ENCODE measurements at places on chromosomes 4 and X. TPM values are rescaled to one million over a fixed set of nuclear protein-coding genes. Genes with fewer than 3 reads are reported as not detected.

DNA sequence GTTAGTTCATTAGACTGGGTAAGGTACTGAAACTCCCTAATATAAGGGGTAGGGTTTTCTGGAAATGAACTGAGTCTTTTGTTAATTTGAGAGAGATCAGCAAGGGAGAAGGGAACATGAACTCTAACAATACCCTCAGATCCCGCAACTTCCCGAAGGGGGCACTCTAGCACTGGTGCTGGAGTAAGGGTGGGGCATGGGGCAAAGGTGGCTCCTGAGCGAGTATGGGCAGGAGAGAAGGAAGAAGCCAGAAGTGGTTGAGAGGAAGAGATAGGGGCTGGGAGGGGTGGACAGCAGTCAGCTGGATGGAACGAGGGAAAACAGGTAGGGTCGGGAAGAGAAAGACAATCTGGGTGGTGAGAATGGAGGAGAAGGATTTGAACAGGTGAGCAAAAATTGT is 183.2 kb upstream of the MAGEE2 start:
- no peak for DNase-seq
- no peaks in the 10 kb centered on the region for H3K36me3 ChIP-seq
- no peak overlapping the region for H3K4me3 ChIP-seq

DNA sequence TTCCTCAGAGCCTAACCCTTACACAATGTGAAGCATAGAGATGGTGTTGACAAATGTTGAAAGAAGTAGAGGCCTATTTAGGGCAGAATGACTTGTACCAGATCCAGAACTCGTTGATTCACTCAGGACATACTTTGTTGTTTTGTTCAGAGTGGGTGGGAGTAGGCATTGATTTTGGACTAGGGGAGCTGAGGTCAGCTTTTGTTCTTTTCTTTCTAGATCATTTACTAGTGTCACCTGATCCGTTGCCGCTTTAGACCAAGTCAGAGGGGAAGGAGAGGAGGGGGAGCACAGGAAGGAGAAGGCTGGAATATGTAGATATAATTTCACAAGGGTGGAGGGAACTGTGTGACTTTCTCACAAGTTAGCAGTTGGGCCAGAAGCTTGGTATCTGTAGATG is 282.4 kb upstream of the GPC4 start:
- H3K4me1 ChIP-seq, result no peaks in the 10 kb centered on the region
- no peak for DNase-seq
- no peaks in the 10 kb centered on the region for H3K36me3 ChIP-seq
- no peak overlapping the region for H3K4me3 ChIP-seq
- H3K27me3 ChIP-seq, result peaks cover 2% of the 10 kb centered on the region

DNA sequence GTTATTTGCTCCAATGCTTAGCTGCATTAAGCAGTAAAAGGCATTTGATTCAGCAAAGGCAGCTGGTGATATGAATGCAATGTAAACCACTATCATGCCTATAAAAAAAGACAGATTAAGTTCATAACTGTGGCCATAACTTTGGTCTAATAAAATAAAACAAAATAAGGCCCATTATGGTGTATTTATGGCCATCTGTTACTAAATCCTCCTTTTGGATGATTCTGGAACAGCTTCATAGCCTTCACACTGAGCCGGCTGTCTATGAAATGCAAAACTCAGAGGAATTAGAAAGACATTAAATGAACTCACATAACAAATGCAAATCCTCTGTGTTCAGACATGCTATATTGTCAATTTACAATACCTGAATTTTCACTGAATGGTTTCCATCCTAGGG is 223.7 kb upstream of the FAT4 start:
- H3K27me3 ChIP-seq, result no peaks in the 10 kb centered on the region
- no peak for DNase-seq
- no peak overlapping the region for H3K27ac ChIP-seq
- no peaks in the 10 kb centered on the region for H3K36me3 ChIP-seq
- H3K4me1 ChIP-seq, result no peaks in the 10 kb centered on the region

DNA sequence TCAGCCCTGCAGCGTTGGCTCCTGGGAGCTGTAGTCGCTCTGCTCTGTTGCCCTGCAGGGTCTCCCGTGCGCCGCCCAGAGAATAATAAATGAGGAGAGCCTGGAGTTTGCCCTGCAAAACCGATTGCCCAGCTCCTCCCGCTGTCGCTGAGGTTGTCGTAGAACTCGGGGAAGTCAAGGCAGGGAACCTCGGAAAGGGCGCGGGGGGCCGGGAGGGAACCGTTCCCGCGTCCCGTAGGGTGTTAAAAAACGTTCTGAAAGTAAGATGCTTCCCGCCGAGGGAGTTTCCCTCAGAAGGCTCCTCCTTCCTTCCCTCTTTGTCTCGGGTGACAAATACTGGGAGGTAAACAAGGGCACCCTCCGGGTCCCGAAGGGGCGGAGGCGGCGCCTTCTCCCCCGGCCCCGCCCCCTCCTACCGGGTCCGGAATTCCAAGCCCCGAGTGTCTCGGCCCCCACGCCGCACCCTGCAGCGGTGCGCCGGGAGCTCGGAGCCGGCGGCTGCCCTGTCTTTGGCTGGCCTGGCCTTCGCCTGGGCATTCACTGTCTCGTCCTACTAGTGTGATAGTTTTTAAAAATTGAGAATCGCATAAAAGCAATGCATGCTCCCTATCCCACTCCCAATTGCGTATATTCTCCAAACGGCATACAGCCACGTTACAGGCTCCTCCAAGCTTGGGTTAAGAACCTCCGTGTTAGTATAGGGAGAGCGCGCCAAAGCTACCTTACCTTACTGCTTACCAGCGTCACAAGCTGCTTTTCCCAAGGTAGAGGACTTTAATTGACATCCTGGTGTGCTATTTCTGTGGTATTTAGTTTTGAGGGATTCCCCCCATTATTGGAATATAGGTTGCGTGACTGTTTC is 964 bp upstream of the HMGB2 start:
- peaks cover 35% of the 10 kb centered on the region for H3K36me3 ChIP-seq
- H3K4me1 ChIP-seq, result peaks cover 40% of the 10 kb centered on the region
- DNase-seq, result peak; percentile 59
- peak overlapping the region; percentile 99 for H3K27ac ChIP-seq
- no peaks in the 10 kb centered on the region for H3K27me3 ChIP-seq

- H3K4me1 ChIP-seq, result no peaks in the 10 kb centered on the region
- no peak for DNase-seq
- H3K36me3 ChIP-seq, result no peaks in the 10 kb centered on the region
- no peaks in the 10 kb centered on the region for H3K27me3 ChIP-seq
- no peak overlapping the region for H3K27ac ChIP-seq
- H3K4me3 ChIP-seq, result no peak overlapping the region
These were observed 74.1 kb upstream of the BMP3 start for GRCh38 chr4:80956421-80956820.

- H3K4me3 ChIP-seq, result no peak overlapping the region
- no peak overlapping the region for H3K27ac ChIP-seq
- H3K4me1 ChIP-seq, result no peaks in the 10 kb centered on the region
- DNase-seq, result no peak
- H3K36me3 ChIP-seq, result peaks cover 46% of the 10 kb centered on the region
- no peaks in the 10 kb centered on the region for H3K27me3 ChIP-seq
These were observed 201.0 kb downstream of the FBXW7 start for GRCh38 chr4:152334931-152335330.

GRCh38 chrX:69282893-69283690 is 117.8 kb upstream of the PJA1 start:
- DNase-seq, result no peak
- no peak overlapping the region for H3K27ac ChIP-seq
- no peaks in the 10 kb centered on the region for H3K36me3 ChIP-seq
- H3K27me3 ChIP-seq, result peaks cover 1% of the 10 kb centered on the region
- H3K4me3 ChIP-seq, result no peak overlapping the region
- H3K4me1 ChIP-seq, result no peaks in the 10 kb centered on the region

DNA sequence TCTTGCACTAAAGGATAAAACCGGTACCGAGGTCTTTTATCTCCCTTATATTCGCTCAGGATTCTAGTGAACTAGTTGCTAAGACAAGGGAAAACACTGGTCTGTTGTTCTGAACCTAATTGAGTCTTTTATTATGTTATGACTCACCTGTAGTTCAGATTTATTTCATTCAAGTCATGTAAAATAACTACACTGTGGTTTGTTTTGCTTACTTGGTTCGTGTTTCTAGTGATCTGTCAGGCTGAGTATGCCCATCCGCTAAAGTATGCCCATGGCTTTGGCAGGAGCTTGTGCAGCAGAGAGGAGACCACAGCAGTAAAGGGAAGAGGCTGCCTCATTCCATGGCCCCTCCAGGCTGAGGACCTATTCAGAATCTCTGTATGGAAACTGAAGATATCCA is 126.1 kb downstream of the AFF1 start:
- H3K36me3 ChIP-seq, result peaks cover 34% of the 10 kb centered on the region
- no peaks in the 10 kb centered on the region for H3K27me3 ChIP-seq
- H3K27ac ChIP-seq, result peak overlapping the region; percentile 15
- peaks cover 45% of the 10 kb centered on the region for H3K4me1 ChIP-seq
- DNase-seq, result no peak

DNA sequence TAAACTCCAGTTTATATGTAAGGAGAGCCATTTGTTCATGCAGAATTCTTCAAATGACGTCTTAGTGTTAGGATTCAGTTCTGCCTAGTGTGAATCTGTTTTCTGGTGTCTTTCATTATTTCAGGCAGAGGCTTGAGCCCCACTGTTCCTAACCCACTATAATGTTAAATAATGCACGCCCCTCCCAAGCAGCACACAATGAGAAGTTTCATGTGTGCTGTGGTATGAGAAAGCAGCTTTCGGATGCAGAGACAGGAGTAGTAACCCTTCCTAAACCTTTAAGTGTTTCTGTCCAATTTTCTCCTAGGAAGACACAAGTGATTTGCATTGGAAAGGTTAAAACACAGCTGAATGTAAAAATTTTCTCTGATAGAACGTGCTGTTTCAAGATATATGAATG is 54.5 kb downstream of the TRIM2 start:
- peaks cover 20% of the 10 kb centered on the region for H3K27me3 ChIP-seq
- DNase-seq, result no peak
- H3K36me3 ChIP-seq, result no peaks in the 10 kb centered on the region

DNA sequence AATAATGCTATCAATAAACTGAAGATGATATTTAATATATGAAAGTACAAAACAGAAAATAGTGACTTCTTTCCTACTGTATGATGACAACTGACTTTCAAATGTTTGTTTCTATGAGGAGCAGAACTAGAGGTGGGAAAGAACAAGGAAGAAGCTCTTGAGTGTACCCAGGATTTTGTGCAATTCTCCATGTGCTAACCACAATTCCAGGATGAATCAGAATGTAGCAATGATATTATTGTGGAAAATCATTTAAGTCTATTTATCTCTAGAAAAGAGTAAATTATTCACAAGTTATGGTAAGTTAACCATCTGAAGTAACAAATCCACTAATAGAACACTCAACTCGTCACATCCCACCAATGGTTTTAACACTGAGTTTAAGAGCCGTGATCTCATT is 324.1 kb upstream of the EMCN start:
- H3K27me3 ChIP-seq, result peaks cover 6% of the 10 kb centered on the region
- DNase-seq, result no peak
- peaks cover 4% of the 10 kb centered on the region for H3K4me1 ChIP-seq
- no peak overlapping the region for H3K4me3 ChIP-seq
- H3K36me3 ChIP-seq, result no peaks in the 10 kb centered on the region

DNA sequence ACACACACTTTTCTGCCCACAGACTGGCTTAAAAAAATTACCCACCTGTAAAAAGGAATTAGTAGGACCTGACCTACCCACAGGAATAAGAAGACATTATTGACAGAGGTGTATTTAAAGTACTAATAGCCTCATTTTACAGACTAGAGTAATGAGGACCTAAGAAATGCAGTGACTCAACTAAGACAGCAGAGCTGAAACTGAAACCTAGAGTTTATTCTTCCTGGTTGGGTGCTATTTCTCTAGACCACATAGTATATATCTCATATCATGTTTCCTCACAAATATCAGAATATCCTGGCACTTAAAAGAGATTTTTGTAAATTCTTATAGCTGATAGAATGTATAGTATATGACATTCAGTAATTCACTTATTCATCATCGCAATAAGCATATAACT is 435.0 kb downstream of the MAGEE1 start:
- no peak overlapping the region for H3K27ac ChIP-seq
- no peaks in the 10 kb centered on the region for H3K36me3 ChIP-seq
- no peak overlapping the region for H3K4me3 ChIP-seq
- no peaks in the 10 kb centered on the region for H3K4me1 ChIP-seq
- H3K27me3 ChIP-seq, result no peaks in the 10 kb centered on the region
- DNase-seq, result no peak

- no peaks in the 10 kb centered on the region for H3K4me1 ChIP-seq
- no peak overlapping the region for H3K4me3 ChIP-seq
- H3K27me3 ChIP-seq, result no peaks in the 10 kb centered on the region
These were observed 909.8 kb upstream of the FTHL17 start for GRCh38 chrX:31981546-31982062.

DNA sequence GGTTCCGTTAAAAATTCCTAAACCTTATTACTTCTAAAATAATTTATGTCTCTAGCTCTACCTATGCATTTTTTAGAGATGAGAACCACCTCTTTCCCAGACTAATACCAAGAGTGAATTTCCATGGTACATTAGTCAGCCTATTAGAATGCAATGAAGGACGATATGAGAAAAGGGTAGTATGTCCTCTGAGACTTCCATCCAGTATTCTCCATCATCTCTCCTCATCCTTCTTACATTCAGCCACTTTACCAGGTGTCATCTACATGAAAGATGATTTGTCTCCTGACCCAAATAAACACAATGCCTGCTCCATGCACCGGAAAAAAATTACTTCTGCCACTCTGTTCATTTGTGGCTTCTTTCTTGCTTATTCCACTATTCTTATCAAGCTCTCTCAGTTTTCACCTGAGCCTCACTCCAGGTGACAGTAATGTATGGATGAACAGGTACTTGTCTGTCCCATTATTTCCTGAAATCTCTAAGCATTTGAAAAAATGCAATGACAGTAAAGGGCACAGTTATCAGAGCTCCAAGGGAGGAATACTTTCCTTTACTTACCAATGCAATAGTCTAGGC is 97.9 kb downstream of the MAB21L2 start:
- H3K36me3 ChIP-seq, result no peaks in the 10 kb centered on the region
- no peak overlapping the region for H3K27ac ChIP-seq
- no peaks in the 10 kb centered on the region for H3K4me1 ChIP-seq
- H3K4me3 ChIP-seq, result no peak overlapping the region
- DNase-seq, result no peak

GRCh38 chr4:146490106-146490505 is 31.6 kb downstream of the SLC10A7 start:
- H3K27ac ChIP-seq, result no peak overlapping the region
- no peak overlapping the region for H3K4me3 ChIP-seq
- H3K27me3 ChIP-seq, result no peaks in the 10 kb centered on the region
- peaks cover 38% of the 10 kb centered on the region for H3K36me3 ChIP-seq
- H3K4me1 ChIP-seq, result peaks cover 27% of the 10 kb centered on the region

GRCh38 chr4:48963042-48963679 is 22.9 kb upstream of the CWH43 start:
- H3K4me3 ChIP-seq, result no peak overlapping the region
- H3K27me3 ChIP-seq, result peaks cover 16% of the 10 kb centered on the region
- H3K36me3 ChIP-seq, result no peaks in the 10 kb centered on the region
- peak; percentile 60 for DNase-seq

DNA sequence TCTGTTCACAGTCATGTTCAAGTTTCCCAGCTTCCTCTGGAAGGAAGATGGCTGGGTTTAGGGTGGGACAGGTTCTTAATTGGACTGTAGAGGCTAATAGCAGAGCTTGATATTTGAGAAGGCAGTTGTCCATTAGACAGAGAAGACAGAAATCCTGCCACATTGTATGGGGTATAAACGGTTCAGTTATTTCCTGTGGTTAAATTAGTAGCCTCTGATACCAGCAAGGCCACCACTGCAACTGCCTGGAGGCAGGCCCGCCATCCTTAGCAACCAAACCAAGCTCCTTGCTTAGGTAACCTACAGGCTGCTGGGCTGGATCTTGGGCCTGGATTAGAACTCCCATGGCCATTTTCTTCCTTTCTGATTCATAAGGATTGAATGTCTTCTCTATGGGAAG is 1367.0 kb downstream of the PCDH7 start:
- no peaks in the 10 kb centered on the region for H3K36me3 ChIP-seq
- H3K27ac ChIP-seq, result no peak overlapping the region
- H3K4me3 ChIP-seq, result no peak overlapping the region

Gene PAGE2B
- total RNA-seq, result 1.1 TPM

Gene PGRMC1
- total RNA-seq, result 46.0 TPM

Gene SFRP2
- total RNA-seq, result not detected

Gene HSD17B13
- total RNA-seq, result 0.16 TPM

Gene ZBTB33
- 13.4 TPM for total RNA-seq
